Adrenal gland (tissue), 19 donors: ENCODE measurements at places on chromosomes 4 and X. TPM values are rescaled to one million over a fixed set of nuclear protein-coding genes. Genes with fewer than 3 reads are reported as not detected.

Gene MTTP
- 0.37 TPM for polyA plus RNA-seq

DNA sequence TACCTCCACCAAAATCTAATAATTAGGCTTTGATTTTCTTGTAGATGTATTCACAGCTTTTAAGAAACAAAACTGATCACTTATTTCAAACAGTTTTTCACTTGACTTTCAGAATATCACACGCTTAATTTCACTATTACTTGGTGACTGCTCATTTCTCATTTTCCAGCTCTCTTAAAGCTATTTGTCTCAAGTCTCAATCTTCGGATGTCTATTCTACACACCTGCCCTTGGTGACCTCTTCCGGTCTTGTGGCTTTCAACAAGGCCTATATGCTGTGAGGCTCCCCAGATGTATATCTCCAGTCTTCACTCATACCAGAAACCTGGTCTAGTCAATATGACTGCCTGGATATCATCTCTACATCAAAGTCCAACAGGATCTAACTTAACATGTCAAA lies 34.9 kb upstream of the ANXA10 start:
- no peaks in the 10 kb centered on the region for H3K27me3 ChIP-seq
- H3K27ac ChIP-seq: no peak overlapping the region
- DNase-seq: no peak
- H3K36me3 ChIP-seq: no peaks in the 10 kb centered on the region
- no peak overlapping the region for H3K4me3 ChIP-seq

DNA sequence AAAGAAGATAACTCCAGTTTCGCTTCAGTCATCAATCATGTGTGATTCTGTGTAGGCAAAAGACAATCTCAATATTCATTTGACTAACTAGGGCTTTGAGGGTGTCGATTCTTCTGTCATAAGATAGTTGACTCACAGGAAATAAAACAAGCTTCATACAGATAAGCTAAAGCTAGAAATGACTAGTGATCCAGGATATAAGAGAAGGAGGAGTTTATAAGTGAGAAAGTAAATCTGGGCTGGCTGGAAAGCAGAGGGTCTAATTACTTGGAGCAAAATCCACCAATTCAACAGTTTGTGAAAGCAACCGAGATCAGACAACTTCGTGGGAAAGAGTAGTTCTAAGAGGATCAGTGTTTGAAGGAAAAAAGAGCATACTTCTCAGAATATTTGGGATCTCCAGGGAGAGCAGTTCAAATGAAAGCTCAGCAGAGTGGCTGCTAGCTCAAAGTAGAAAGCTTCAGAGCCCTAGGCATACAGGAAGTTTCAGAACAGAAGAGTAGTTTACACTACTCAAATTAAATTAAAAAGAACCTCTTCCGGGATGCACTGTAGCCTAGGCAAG lies 429.3 kb downstream of the INPP4B start:
- no peaks in the 10 kb centered on the region for H3K4me1 ChIP-seq
- H3K4me3 ChIP-seq: no peak overlapping the region
- H3K27me3 ChIP-seq: no peaks in the 10 kb centered on the region
- no peak for DNase-seq
- H3K36me3 ChIP-seq: no peaks in the 10 kb centered on the region

DNA sequence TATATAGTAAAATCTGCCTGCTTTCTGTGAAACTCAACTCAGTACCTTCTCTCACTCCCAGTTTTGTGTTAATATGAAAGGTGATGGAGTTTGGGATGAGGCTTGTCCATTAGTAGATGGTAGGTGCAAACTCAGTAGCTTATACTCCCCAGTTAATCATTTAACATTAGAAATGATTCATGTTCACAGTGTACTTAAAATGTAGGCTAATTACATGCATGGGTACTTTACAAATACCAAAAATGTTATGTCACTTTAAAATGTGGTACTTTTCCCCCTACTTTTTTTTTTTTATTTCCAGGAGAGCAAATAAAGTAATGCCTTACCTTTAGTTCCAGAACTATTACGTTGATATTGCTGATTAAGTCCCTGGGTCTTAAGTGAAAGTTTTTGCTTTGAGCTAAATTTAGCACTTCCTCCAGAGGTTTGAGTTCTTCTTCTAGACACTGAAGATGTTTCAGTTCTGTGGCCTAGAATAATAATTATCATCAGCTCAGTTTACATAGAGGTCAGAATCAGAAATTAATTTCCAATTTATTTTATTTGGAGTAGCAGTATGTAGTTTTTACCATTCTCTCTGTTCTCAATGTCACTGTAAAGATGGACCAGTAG lies 3.0 kb downstream of the IL2 start:
- no peak overlapping the region for H3K4me3 ChIP-seq
- no peak overlapping the region for H3K27ac ChIP-seq
- no peaks in the 10 kb centered on the region for H3K36me3 ChIP-seq
- DNase-seq: no peak
- H3K4me1 ChIP-seq: no peaks in the 10 kb centered on the region

GRCh38 chr4:108559068-108559793 lies 61.1 kb upstream of the RPL34 start:
- no peaks in the 10 kb centered on the region for H3K27me3 ChIP-seq
- H3K4me1 ChIP-seq: peaks cover 5% of the 10 kb centered on the region
- no peaks in the 10 kb centered on the region for H3K36me3 ChIP-seq
- H3K4me3 ChIP-seq: no peak overlapping the region
